Naive thymus-derived CD4-positive, alpha-beta T cell (primary cell): ENCODE measurements at places on chromosomes 12 and 14.

DNA sequence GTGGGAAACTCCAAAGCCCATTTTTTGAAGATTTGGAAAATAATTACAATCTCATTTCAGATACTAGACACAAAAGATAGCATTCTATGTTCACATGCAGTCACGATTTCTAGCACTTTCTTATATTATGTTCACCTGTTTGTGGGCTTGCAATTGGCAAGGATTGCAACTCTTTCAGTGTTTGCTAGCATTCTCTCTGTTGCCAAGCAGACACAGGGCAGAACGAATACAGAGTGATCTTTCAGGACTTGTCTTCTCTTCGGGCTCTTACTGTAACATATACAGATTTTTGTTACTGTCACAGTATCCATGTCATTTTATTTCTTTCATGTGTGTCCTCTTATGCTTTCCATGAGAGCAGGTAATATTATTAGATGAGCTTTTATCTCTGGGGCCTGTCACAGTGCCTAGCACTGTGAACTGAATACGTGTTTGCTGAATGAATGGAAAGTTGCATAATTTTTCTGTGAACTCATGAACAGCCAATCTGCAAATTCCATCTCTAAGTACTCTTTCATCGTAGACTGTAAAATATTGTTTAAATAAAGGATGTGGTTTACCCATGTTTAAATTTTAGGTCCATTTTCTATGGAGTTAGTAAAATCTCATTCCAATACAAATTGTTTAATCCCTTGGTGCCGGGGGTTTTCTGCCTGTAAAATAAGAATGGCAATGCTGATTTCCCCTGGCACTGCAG lies 105.1 kb downstream of the BMP4 start:
- no peak for DNase-seq

DNA sequence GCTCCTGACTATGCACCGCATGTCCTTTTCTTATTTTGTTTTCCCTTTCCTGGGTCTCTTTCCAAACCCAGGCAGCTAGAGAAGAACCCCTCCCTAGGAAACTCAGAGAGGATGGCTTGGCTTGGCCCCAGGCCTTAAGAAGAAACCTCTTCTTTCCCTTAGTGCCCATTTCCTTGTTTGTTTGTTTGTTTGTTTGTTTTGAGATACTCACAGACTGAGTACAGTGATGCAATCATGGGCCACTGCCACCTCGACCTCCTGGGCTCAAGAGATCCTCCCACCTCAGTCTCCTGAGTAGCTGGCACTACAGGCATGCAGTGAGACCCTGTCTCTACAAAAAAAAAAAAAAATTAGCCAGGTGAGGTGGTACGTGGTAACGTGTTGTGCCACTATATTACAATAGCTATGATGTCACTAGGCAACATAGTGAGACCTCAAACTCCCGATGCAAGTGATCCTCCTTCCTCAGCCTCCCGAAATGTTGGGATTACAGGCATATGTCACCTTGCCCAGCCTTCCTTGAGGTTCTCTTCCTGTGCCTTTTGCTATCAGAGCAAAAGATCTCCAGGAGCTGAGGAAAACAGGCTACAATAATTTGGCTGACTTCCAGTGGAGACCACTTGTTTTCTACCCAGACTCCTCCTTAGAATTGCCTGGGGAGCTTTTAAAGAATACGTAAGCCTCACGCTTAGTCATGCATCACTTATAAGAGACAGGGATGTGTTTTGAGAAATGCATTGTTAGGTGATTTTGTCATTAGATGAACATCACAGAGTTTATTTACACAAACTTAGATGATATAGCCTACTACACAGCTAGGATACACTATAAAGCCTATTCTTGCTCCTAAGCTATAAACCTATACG lies 34.5 kb upstream of the LGALS3 start:
- DNase-seq = no peak

DNA sequence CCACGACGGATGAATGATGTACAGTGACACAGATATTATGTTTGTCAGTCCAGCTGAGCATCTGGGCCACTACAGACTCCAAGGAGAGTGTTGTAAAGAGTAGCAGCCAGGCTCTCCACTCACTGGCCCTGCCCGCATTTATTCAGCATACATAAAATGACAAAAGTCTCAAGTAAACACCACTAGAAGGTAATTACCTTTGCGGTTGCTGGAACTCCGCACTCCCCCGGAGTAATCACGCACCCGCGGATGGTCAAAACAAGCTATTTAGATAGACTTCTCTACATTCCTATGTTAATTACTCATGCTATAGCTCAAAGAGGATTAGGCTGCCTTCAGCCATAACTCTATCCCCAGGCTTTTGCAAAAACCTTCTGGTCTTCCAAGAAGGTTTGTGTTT lies 18.8 kb upstream of the STRAP start:
- DNase-seq = no peak

- no peak for DNase-seq
Observed at GRCh38 chr14:20684662-20685456, 499 bp downstream of the RNASE4 start.

DNA sequence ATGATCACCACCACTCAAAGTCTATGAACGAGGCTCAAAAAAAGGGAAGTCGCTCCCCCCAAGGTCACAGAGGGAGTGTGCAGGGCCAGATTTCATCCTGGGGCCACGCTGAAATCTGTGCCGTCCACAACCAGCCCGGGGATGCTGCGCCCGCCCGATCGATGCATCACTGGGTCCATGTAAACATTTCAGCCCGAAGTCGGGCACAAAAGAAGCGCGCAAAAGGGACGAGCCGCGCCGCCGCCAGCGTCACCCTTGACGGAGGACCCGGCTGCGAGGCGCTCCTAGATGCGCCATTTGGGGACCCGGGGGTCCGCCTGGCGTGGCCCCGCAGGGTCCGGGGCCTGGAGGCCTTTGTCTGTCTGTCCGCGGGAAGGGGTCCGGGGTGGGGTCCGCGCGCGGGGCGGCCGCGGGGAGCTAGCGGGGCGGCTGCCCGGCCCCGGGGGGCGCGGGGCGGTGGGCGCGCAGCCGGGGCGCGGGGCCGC lies 503 bp downstream of the FBXO21 start:
- peak; percentile 43 for DNase-seq

GRCh38 chr14:71488703-71489191 lies 443.5 kb upstream of the RGS6 start:
- no peak for DNase-seq
